SK-N-MC (cell line): ENCODE measurements at places on chromosomes 3 and 15.

- DNase-seq, result no peak
Measured at GRCh38 chr3:62531493-62531892, 158.1 kb upstream of the FEZF2 start.

GRCh38 chr3:119239206-119239820 is 1.4 kb downstream of the B4GALT4 start:
- no peak for DNase-seq

GRCh38 chr15:51162865-51163762 is 68.4 kb upstream of the TNFAIP8L3 start:
- DNase-seq, result no peak

GRCh38 chr15:72070817-72071447 is 47.0 kb downstream of the MYO9A start:
- DNase-seq, result no peak

GRCh38 chr3:149839896-149840295 is 26.9 kb downstream of the RNF13 start:
- no peak for DNase-seq

- DNase-seq, result no peak
Measured at GRCh38 chr15:84755736-84756527, 7.5 kb downstream of the ZNF592 start.

DNA sequence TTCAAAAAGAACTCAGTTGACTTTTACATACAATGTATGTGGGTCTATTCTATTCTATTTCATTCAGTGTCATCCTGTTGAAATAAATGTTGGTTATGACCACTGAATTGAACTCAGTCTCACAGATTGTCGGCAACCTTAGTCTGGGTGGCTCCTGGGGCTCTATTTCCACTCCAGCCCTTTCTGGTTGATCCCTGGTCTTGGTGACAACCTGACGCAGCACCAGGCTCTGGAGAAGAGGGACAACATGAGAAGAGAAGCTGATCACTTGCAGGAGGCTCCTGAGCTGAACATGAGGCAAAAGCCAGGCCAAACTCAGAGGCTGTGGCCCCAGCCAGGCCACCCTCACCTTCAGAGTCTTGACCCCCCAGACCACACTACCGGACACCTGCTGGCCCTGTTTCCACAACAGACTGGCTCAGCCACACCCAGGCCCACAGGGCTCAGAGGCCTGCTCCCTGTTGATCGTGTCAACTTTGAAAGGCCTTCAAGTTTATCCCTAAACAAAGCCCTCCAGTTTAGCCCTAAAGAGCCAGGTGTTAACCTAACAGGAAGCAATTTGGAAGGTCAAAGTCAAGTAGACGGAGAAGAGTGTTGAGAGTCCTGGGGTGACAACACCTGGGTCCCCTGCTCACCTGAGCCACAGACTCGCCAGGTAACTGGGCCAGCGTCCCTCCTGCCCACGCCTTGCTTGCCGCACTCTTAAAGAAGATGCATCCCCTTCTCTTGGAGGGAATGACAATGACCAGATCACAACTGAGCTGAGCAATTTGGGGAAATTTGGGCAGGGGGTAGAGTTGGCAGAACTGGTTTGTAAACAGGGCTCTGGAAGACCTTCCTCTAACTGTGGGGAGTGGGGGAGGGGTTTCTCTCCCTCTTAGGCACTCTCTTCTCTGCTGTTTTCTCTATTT is 15.4 kb upstream of the MUC20 start:
- no peak for DNase-seq

DNA sequence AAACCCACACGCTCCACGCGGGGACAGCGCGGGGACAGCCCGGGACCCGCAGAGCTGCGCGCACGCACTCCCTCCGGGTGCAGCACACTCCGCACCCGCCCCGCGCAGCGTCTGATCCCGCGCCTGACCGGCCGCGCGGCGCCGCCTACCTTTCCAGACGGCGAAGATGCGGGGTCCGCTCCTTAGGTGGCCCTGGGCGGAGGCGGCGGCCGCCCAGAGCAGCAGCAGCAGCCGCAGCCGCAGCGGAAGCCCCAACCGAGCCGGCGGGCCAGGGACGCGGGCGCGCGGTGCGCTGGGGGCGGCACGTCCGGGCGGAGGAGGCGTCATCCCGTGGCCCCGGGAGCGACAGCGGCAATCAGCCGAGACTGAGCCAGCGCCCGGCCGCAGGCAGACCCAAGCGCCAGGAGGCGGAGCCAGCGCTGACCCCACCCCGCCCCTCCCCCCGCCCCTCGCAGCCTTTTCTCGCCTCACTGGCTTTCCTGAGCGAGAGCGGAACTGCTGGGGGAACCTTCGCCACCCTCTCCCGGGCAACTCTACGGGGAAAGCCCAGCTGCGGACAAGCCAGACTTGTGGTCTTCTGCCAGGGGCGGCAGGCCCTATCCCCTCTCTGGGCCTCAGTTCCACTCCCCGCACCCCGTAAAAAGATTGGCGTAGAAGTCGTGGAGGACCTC is at the start of gene SEMA7A:
Gene SEMA7A (minus strand): TSS at position 367 of the 671 bp plus-strand sequence. CDS start 40 bp downstream, at position 327.
- DNase-seq, result no peak

GRCh38 chr15:45094358-45094730 is 19.6 kb downstream of the DUOX2 start:
- DNase-seq, result no peak

DNA sequence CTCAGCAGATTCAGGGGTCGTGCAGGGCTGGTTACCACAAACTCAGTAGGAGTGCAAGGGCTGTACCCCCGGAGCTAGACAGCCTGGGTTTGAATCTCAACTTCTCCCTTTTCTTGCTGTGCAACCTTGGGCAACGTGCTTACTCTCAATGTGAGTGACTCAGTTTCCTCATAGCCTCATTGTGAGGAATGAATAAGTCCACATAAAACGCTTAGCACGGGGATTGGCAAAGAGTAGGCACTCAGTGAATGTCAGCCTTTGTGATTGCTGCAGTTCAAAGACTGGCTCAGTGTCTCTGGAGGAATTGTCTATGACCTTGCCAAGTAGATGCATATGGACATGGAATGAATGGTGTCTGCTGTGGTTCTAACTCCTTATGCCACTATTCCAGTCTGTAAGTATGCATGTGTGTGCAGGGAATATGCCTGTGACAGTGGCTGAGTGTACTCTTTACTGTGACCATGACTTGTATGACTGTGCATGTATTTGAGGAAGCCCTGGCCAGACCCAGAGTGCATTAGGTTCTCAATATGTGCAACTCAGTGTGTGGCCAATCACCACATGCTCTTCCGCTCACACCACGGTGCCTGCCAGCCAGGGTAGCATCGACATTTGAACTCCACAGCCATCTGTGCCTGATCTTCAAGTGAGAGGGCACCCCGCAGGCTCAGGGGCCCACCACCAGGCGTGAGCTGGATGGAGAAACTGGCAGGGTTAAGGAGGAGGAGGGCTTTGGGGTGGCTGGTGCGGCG is 900 bp upstream of the HYAL3 start:
- DNase-seq, result no peak

DNA sequence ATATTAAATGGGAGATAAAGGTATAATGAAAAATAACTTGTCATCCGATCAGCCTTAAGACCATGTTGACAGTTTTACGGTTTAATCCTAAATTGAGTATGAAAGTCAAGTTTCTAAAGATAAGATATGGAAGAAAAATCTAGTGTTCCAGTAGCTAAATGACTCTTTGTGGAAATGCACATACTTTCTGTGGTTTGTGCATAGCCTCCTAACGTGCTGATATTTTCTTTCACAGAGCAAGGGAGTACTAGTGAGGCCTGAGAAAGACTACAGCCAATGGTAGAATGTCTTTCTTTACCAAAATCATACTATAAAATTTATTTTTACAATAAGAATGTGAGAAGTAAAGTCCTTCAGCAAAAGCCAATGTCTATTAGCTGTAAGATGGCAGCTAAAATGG is 430.6 kb upstream of the RGMA start:
- DNase-seq, result no peak

GRCh38 chr3:10187290-10187876 is 22.7 kb downstream of the IRAK2 start:
- no peak for DNase-seq

GRCh38 chr3:50296721-50297383 is 2.4 kb downstream of the HYAL3 start:
- no peak for DNase-seq

GRCh38 chr3:123758081-123758564 is 126.0 kb downstream of the MYLK start:
- DNase-seq, result peak; percentile 61

- no peak for DNase-seq
Measured at GRCh38 chr3:106366352-106366751, 497.5 kb upstream of the CBLB start.

DNA sequence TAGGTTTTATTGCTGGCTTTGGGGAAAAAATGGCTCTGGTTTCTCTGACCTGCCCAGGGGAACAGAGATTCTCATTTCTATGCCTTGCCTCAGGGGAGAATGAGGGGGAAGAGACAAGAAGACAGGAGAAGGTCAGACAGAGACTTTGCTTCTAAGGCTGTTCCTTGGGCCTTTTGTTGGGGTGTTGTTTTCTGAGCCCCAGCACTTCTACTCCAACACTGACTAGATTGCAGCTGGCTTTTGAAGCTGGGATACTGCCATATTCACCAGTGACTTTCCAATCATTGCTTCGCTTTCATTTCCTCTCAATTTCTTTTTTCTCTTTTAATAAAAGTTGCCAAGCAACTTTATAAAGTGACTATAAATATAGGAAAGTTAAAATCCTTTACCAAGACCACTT is 143.2 kb upstream of the ARHGEF26 start:
- no peak for DNase-seq

- no peak for DNase-seq
Measured at GRCh38 chr3:159532577-159532976, 456.1 kb upstream of the IL12A start.

GRCh38 chr3:53005338-53005737 is 40.5 kb downstream of the SFMBT1 start:
- DNase-seq, result no peak

GRCh38 chr15:60840703-60841411 is 361.9 kb upstream of the ICE2 start:
- no peak for DNase-seq

DNA sequence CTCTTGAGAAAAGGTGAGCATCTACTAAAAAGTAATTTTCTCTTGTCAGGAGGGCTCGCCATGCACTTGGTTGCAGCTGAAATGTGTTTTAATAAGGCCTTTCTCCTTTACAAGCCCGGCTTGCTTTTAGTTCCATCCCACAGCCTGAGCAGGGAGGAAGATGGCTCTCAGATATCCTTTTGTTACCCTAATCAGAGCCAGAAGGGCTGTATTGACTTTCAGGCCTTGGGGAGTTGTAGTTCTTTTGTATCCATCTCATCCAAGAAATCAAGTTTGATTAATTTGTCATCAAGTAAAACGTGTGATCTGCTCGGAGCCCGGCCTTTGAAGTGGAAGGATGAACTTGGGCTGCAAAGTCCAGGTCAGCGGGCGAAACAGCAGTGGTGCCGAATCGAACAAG is 52.9 kb downstream of the EIF4E3 start:
- no peak for DNase-seq

- no peak for DNase-seq
Measured at GRCh38 chr3:32405711-32406323, 14.2 kb downstream of the CMTM7 start.

DNA sequence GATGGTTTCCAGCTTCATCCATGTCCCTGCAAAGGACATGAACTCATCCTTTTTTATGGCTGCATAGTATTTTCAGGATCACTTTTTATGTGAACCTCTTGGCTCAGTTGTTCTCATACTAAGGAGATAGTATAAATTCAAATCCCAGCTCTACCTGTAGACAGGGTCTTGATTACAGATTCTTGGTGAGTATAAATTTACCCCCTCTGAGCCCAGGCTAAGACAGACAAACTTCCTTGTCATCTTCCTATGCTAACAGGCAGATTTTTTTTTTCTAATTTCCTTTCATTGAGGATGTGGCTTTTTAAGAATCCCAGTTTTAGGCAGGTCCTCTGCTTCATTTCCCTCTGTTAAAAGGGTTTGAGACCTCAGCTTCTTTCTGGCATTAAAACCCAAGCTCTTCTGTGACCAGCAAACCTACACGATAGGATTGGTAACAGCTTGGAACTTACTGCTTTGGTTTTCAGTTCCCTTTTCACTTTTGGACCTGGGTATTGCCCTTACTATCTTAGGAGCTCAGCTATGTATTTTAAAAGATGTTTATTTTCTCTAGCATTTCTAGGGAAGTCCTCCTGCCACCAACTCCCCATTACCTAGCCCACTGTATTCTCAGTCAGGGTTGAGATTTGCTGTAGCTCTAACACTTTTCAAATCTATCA is 72.5 kb downstream of the VPS8 start:
- DNase-seq, result no peak

DNA sequence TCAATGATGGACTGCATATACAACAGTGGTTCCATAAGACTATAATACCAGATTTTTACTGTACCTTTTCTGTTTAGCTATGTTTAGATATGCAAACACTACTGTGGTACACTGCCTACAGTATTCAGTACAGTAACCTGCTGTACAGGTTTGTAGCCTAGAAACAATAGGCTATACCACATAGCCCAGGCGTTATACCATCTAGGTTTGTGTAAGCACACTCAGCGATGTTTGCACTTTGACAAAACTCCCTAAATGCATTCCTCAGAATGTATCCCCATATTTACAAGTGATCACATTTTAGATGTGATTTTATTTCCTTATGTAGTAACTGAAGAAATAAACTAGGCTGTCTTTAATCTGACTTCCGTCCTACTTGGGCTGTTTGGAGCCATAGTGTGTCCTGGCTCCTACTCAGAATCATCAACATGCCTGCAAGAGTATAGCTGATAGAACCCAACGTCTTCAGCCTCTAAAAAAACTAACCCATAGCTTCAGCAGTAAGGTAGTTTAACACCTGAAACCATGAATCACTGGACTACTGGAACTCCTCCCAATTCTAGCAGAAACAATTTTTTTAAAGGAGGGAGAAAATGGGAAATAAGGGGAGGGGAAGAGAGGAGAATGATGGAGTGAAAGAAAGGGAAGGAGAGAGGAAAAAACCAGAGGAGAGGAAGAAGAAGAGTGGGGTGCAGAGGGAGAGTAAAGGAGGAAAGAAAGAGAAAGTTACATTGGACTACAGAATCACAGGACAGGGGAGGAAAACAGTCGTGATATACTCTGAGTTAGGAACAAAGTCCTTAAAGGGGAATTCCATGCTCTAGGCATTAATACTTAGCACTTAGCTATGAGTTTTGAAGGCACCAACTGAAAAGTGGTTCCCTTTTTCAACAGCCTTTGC is 67.7 kb upstream of the PLXND1 start:
- no peak for DNase-seq

- DNase-seq, result no peak
Measured at GRCh38 chr15:36738817-36739216, 159.4 kb downstream of the CDIN1 start.

- DNase-seq, result no peak
Measured at GRCh38 chr3:45168451-45168850, 22.3 kb upstream of the CDCP1 start.

- DNase-seq, result no peak
Measured at GRCh38 chr3:157578181-157578580, 75.0 kb upstream of the VEPH1 start.

GRCh38 chr3:64329037-64329436 is 103.8 kb upstream of the PRICKLE2 start:
- no peak for DNase-seq

- DNase-seq, result no peak
Measured at GRCh38 chr3:45126730-45127129, 19.4 kb downstream of the CDCP1 start.
